Cardiac muscle cell (in vitro differentiated cells and primary cell): ENCODE measurements at places on chromosomes 5 and 9. TPM values are rescaled to one million over a fixed set of nuclear protein-coding genes. Genes with fewer than 3 reads are reported as not detected.

DNA sequence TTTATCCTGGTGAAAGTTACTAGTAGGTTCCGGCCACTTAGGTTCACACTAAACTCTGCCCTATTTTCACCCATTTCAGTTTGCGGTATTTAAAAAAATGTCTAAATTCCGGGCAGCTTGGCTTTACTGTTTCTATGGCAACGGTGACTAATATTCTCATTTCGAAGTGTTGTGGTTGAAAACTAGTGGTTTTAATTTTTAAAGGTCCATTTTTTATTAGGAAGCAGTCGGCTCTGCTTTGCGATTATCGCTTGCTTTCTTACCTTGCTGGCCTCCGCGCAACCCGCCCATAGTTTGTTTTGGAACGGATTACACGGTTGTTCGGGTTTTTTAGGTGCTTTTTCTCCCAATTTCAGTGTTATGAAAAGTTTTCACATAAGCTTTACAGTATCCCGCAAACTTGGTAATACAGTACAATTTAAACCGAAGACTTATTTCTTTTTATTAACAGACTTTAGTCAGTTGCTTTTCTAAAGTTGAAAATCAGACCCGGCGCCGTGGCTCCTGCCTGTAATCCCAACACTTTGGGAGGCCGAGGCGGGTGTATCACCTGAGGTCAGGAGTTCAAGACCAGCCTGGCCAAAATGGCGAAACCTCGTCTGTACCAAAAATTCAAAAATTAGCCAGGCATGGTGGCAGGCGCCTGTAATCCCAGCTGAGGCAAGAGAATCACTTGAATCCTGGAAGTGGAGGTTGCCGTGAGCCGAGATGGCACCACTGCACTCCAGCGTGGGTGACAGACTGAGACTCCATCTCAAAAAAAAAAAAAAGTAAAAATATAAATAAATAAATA is 1.6 kb downstream of the KDM4C start:
- no peak for DNase-seq

DNA sequence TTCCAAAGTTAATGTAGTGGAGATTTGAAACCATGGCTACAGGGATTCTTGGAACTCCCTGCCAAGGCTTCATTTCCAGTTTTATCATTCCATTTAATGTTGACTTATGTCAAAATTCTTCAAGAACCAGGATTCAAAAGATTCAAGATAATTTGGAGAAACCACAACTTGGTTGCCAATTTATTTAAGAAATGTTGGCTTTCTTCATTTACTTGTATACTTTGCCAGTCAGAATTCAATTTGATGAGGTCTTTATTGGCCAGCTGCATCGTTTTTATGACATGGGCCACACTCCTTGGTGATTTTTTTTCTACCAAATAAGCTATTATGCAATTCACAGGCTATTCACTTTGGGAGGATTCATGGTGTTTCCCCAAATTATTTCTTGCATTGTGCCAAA is 53.1 kb upstream of the RASEF start:
- DNase-seq, result no peak

GRCh38 chr5:24823625-24824024 is 178.8 kb upstream of the CDH10 start:
- DNase-seq, result no peak

GRCh38 chr5:119597728-119598298 is 31.5 kb upstream of the FAM170A start:
- DNase-seq, result no peak

SNX24 gene
- 24.0 and 26.5 TPM in 2 replicates for polyA plus RNA-seq

EGFL7 gene
- 50.9 and 90.0 TPM in 2 replicates for polyA plus RNA-seq

GRCh38 chr9:9970514-9970913 is 642.3 kb downstream of the PTPRD start:
- DNase-seq, result no peak

GRCh38 chr5:158179271-158179670 is 320.3 kb upstream of the CLINT1 start:
- no peak for DNase-seq

PCDHGC4 gene
- polyA plus RNA-seq, result 0.84 and 2.9 TPM in 2 replicates

MSX2 gene
- 91.8 and 123 TPM in 2 replicates for polyA plus RNA-seq

DNA sequence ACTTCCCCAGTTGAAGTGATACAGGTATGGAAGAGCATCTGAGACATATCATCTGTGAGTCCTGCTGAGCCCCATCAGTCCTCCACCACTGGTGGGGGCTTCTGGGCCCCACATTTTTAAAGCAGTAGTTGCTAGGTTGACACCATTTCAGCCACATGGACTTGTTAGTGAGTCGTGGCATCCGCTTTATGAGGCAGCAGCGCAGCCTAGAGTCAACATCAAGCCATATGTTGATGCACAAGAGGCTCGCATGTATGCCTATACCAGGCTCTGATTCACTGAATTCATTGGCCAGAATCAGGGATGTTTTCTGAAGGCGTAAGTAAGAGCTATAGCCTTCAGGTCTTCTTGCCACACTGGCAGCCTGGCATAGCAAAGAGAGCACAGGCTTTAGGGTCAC is 26.8 kb downstream of the ZNF346 start:
- DNase-seq, result no peak

DNA sequence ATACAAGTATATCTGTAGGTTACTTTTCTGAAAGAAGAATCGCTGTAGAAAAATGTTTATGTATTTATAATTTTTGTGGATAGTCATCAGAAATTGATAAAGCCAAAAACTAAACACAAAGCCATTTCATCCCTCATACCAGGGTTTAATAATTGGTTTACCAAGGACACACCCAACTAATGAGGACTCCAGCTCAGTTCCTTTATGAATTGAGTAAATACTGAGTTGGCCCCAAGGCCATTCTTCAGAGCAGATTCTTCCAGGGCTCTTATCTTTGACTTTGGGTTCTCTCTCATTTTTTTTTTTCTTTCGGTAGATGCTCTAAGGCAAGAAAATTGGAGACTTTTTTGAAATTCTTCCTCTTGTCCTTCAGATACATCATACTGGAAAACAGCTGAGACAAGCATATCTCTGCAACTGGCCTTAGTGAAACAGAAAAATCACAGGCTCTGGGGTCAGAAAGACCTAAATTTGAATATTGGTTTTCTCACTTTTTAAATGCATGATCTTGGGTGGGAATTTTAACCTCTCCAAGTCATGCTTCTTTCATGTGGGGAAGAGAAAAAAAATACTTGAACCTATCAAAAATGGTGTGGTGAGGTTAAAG is 401.8 kb downstream of the ARHGEF28 start:
- no peak for DNase-seq

GRCh38 chr9:109907810-109908458 is 127.9 kb downstream of the PALM2AKAP2 start:
- DNase-seq, result no peak

DNA sequence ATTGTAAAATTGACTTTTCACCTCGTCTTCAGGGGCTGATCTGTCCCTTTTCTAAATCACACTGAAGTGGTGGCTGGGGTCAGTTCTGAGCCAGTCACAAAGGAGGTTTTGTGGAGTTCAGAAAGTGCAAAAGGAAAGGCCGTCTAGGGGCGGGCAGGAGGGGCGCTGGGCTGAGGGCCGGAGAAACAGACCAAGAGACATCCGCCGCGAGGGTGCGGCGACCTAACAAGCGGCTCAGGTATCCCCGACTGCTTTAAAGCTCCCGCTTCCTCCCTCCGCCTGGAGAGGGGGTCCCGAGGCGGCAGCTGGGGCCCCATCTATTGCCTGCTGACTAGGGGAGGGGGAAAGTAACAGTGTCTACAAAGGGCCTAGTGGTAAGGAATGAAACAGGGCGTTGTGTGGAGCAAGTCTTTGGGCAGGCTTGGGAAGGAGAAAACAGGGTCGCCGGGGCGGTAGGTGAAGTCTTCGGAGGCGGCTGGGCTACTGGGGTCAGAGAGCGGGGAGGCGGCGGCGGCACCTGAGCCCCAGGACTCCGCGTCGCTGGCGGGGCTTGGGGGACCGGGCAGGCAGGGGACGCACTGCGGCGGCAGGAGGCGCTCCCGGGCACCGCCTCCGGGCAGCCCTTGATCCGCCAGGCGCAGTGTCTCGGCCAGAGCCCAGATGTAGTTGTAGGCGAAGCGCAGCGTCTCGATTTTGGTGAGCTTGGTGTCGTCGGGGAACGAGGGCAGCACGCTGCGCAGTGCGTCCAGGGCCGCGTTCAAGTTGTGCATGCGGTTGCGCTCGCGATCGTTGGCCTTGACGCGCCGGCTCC is 950 bp downstream of the NEUROG1 start:
- DNase-seq, result no peak

IL3 gene
- not detected in 2 replicates for polyA plus RNA-seq

DND1 gene
- 0.86 and 0.94 TPM in 2 replicates for polyA plus RNA-seq

SPATA31D4 gene
- not detected in 2 replicates for polyA plus RNA-seq

SH3TC2 gene
- polyA plus RNA-seq, result 0.78 and 0.85 TPM in 2 replicates

DNA sequence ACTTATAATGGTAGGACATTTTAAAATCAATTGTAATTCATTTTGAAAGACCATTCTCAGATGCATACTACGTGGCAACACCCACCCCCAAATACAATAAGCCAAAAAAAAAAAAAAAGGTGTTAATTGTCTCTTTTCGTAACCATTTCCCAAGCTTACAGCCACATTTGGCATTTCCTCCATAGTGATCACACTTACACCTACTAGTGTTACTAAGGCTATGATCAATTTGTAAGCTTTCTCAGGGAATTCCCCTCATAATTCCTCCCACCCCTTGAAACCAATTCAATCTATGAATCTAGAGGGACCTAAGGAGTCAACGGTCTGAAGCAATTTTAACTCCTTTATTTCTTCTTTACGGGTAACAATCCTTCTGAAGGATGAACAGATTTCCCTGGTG is 40.1 kb downstream of the NR2F1 start:
- no peak for DNase-seq

TRPM3 gene
- 0.82 TPM in 1 of 2 replicates, not detected in the other for polyA plus RNA-seq

DNA sequence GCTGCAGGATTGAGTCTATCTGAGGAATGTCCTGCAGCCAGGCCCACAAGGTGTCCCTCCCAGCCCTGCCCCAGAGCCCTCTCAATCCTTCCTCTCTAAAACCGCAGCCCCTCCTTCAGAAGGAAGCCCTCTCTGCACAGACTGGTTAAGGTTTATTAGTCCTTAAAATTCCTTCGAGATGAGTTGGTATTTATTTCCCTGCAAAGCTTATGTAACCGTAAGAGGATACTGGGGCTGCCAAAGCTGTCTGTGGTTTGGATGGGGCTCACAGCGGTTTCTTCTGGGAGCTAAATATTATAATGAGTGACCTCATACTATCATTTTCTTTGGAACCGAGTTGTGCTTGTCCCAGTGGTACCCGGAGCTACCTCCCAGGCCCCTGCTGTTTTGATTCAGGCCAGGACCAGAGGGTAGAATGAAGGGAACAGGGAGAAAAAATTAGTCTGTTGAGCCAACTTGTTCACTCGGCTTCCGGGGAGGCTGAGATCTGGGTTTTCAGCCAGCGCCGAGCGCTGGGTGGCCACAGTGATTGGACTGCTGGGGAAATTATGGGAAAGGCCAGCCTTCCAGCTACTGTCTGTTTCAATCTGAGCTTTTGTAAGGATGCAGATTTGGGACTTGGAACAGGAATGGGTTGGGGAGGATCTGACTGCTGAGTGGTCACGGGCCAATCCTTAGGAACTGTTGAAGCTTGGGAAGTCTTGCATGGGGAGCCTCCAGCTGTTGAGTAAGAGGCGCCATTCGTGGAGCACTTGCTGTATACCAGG is 107.5 kb downstream of the NDFIP1 start:
- peak; percentile 98 for DNase-seq

- peak; percentile 99 for DNase-seq
Measured at GRCh38 chr5:172412724-172413286, 41.5 kb downstream of the SH3PXD2B start.

DNA sequence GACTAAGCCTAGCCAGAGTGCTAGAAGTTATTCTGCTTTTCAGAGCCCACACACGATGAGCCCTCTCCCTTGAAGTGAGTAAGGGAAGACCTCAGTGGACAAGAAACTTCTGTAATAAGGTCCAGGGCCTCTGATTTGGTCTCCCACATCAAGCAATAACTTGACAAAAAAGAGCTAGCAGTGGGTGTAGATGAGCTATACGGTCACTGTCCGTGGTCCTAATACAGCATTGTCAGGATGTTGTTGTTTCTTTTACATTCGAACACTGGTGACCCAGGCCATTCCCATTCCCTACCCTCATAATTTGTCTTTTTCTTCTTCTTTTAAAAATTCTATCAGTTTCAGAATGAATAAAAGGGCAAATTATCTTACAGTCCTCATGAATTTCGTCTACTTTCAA is 5.2 kb downstream of the PCSK1 start:
- DNase-seq, result peak; percentile 48

GRCh38 chr9:75604661-75605060 is 285.8 kb upstream of the PCSK5 start:
- DNase-seq, result no peak

GRCh38 chr5:135834639-135835529 is at the start of gene SLC25A48:
SLC25A48 (plus strand) TSS chr5:135834663; CDS start chr5:135834848, 185 bp downstream.
- DNase-seq, result peak; percentile 87

DNA sequence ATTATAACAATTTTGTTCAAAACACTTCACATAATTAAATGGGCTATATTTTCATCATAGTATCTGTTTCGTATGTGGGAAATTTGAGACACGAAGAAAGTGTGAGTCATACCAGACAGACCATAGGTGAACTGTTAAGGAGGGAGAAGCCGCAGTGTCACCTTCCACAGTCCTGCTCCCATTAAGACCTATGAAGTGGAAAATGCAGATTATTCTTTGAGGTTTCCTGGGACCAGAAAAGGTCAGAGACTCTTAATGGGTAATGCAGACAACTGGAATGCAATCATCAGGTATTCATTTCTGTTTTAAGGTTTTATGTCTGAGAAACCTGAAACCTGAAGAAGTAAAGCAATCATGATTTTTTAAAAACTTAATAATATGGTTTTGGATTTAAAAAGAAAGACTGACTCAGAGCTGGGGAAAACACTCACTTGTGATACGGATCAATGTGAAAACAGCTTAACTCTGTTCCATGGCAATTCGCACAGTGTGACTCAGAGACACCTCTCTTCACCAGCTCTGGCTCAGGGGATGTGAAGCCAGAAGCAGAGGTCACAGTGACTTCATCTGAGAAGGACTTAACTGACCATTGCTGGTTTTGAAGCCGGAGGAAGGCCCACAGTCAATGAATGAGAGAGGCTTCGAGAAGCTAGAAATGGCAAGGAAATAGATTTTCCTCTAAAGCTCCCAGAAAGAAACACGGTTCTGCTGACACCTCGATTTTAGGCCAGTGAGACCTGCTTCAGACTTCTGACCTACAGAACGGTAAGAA is 17.2 kb upstream of the GCNT1 start:
- no peak for DNase-seq

- DNase-seq, result no peak
Measured at GRCh38 chr9:121859646-121860045, 208.2 kb downstream of the DAB2IP start.

GRCh38 chr5:160061770-160062169 is 52.8 kb downstream of the TTC1 start:
- DNase-seq, result no peak
